ENCODE measurements at places on chromosomes 4 and X.

- DNase-seq: no peak
Measured at GRCh38 chr4:34183926-34184325, 2060.4 kb downstream of the ARAP2 start.

- no peak for DNase-seq
Measured at GRCh38 chrX:76029385-76029784, 143.5 kb upstream of the PBDC1 start.

- DNase-seq: no peak
Measured at GRCh38 chrX:2714551-2714950, 23.5 kb downstream of the CD99 start.

GRCh38 chr4:118171381-118171780 is 137.1 kb downstream of the NDST3 start:
- DNase-seq: no peak

DNA sequence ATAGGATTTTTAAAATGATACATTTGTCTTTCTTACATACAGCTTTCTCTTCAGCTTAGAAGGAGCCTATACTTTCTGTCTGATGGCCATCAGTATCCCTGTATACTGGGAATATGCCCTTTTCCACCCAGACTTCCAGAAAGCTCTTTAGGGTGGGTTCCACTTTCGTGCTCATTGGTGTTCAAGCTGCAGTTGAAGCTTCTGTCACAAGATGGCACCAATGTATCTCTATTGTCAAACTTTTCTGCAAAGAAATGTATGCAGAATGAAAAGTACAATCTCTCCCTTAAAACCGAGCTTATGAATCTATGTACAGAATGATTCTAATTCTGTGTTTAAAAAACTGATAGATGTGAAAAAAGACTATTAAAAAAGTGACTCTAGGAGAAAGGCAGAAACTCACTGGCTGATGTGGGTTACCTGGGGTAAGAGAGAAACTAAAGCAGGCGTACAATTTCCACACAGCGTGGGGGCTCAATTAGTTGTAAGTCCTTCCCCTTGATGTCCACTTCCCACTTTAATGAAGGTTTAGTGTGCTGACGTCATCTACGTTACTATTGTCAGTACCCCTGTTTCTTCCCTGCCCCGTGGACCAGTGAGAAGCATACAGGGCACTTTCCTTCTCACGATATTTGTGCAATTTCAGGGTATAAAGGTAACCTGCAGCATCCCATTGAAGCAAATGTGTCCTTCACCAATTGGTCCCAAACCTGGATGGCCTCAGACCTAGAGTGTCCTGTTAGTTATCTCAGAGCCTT is 57.3 kb upstream of the TCEAL2 start:
- DNase-seq: peak; percentile 7

GRCh38 chr4:111266937-111267336 is 644.1 kb upstream of the PITX2 start:
- no peak for DNase-seq

GRCh38 chrX:3160756-3161155 is 119.5 kb downstream of the ARSF start:
- DNase-seq: no peak

GRCh38 chr4:147513091-147513490 is 32.2 kb downstream of the EDNRA start:
- DNase-seq: no peak

- DNase-seq: no peak
Measured at GRCh38 chrX:41722214-41722613, 1.8 kb upstream of the GPR82 start.

GRCh38 chr4:165894159-165894558 is 21.1 kb downstream of the TLL1 start:
- DNase-seq: no peak

- no peak for DNase-seq
Measured at GRCh38 chr4:52548818-52549570, 110.1 kb downstream of the USP46 start.

DNA sequence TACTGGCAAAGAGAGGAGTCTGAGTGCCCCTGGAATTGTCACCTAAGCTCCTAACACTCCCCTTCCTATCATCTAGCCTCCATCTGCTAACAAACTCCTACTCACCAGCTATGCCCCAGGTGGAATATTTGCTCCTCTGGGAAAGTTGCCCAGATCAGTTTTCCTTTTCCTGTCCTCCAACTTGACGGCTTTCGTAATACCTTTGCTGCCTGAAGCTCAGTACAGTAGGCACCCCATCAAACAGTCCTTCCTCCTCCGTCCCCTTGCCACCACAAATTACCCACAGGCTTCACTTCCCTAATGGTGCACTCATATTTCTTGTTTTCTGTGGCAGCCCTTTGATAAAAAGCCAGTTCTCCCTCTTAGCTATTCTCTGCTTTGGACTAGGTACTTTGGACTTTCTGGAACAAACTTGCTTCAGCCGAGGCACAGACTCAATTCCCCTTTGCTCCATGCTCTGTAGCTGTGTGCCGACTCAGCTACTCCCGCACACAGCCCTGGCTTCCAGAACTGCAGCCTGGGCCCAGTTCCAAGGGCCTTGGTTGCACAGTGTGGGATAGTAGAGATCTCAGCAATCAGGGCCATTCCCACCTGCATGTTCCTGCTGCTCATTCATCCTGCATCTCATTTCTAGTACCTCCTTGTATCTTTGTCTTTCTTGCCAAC is 605.1 kb downstream of the BCOR start:
- no peak for DNase-seq

DNA sequence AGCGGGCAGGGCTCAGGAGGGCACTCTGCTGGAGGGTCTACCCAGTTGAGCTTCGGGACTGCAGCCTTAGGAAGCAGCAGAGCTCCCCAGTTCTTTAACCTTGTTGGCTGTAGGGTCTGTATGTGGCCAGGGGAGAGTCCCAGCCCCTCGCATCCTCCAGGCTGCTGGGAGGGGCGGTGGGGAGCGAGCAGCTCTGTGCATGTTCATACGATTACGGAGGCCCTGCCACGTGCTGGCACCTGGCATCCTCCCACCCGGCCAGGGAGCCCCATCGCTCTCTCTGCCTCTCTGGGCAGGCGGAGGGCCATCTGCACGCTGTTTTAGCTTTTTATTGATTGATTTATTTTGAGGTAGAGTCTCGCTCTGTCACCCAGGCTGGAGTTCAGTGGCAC is 21.2 kb downstream of the NSG1 start:
- DNase-seq: no peak

GRCh38 chr4:112858751-112859150 is 190.7 kb upstream of the ANK2 start:
- DNase-seq: no peak

DNA sequence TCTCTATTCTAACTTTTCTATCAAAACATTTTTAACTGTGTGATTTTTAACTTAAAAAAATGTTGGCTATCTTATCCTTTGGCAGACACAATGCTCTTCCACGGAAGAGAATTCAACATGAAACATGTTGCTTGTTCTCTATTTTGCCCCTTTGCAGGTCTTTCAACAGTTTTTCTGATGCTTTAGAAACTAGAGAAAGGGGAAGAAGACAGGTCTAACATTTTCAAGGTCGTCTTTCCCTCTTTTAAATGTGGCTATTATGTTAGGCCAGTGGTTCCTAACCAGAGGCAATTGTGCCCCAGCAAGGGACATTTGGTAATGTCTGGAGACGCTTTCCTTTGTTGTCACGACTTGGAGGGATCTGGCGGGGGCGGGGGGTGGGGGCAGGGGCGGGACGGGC is 95.0 kb downstream of the SH3KBP1 start:
- no peak for DNase-seq

- DNase-seq: no peak
Measured at GRCh38 chrX:71659342-71659741, 8.0 kb upstream of the LOC101059915 start.

DNA sequence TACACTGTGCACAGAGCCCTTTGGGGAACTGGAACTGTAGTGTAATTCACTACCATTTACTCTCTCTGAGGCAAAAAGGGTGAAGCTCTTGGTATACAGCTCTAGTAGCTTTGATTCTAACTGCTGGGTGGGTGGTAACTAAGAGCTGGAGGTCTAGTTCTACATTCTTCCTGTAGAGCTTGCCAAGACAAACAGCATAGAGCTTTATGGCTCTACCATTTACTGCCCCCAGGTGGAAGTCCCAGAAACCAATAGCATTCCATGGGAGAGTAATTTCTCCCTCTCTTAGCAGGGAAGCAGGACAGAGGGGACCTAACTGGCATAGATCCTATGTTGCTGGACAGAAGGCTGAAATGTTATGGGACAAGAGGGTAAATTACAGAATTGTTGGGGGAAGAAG is 26.7 kb downstream of the HDAC8 start:
- DNase-seq: no peak

DNA sequence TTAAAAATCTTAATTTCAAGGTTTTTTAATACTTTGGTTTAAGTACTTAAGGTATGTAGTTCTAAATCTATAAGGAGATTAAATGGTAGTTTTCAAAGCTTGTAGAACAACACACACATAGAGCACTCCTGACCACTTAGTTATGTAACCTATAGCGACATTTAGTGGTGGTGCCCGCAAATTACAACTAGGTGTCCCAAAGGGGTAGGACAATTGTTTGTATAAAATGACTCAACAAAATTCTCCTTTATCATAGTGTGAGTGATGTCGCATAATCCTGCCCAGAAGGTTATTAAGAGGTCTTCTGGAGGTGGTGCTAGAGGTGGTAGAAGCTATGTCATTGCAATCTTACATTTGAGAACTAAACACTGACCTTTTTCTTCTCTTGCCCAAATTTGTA is 373.0 kb upstream of the RASGEF1B start:
- DNase-seq: peak; percentile 60

GRCh38 chr4:150158041-150158440 is 79.8 kb downstream of the DCLK2 start:
- no peak for DNase-seq

DNA sequence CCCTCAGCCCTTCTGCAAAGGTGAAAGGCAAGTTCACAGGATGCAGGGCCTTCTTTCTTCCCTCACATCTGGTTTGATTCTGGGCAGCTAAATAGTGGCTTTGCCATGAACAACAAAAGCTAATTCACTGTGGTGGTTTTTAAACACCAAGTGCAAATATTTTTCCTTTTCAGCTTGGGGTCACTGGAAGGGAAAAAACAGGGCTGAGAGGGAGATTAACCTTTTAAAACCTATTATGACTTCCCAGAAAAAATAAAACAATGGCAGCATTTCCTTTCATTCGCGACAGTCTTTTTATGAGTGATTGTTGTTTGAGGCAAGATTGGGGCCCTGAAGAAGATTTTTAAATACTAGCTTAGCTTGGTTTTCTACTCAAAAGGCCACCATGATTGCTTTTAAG is 103.7 kb upstream of the SCML1 start:
- DNase-seq: no peak

- no peak for DNase-seq
Measured at GRCh38 chr4:189835505-189835904, 105.2 kb upstream of the FRG1 start.

DNA sequence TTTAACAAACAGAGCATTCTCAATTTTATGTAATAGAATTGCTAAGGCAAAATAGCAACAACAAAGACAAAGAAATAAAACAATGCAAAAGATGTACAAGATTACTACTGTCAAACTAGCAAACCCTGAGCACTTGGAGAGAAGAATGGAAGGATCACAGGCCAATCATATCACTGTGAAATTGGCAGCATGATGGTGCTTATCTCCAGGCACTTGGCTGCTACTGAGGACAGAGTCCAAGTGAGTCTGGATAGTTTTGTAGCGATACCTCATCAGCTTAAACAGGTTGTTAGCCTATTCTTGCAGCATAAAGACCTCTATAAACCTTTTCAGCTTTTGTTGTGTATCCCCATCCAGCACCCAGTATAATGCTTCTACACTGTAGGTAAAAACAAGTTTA is 117.7 kb downstream of the C4orf33 start:
- no peak for DNase-seq

- DNase-seq: no peak
Measured at GRCh38 chr4:8766610-8767009, 105.0 kb downstream of the HMX1 start.

DNA sequence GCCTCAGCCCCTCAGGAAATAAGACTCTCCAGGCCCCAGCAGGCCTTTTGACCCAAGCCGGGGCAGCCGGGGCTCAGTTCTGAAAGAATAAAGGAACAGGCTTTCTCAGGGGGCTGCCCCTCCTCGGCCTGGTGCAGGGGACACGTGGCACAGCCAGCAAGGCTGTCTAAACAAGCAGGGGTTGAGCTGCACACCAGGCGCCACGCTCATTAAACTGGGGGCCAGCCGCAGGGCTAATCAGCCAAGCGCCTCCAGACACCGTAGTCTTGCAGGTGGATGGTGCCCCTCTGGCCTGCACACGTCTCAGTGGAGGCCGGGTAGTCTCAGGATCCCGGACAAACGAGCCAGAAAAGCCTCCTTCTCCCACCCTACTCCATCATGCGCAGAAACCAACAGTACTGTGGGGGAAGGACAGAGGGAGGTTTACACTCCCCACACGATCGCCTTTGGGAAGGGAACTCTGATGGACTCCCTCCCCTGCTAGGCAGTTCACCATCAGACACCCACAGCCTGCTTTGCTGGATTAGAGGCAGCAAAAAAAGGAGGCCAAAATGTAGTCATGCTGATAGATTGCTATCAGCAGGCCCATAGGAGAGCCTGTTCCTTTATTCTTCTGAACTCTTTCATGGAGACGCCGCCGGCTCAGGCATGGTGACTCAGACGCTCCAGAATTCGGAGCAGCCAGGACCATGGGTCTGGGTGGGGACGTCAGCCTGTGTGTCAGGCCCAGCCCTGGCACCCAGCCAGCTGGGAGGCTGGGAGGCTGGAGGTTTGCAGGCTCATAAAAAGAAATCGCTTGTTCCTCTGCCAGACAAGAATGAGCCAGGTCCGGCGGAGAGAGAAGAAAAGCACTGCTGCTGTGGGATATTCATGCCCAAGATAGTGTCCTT is 342.4 kb downstream of the BCOR start:
- peak; percentile 80 for DNase-seq

DNA sequence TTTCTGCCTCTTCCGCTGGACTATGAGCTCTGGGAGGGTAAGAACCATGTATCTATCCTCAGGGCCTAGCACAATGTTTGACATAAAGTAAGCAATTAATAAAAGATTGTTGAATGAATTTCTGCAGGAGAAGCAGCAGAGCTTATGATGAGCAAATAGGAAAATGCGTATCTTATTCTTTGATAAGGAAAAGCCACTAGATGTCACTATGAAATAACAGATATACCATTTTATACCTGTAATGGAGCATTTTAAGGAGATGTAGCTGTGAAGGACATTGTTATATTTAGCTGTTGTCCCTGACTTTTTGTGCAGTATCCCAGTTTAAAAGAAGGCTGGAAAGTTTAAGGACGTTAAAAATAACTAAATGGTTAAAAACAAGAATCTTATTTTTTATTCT is 147.2 kb upstream of the MBNL3 start:
- DNase-seq: no peak

DNA sequence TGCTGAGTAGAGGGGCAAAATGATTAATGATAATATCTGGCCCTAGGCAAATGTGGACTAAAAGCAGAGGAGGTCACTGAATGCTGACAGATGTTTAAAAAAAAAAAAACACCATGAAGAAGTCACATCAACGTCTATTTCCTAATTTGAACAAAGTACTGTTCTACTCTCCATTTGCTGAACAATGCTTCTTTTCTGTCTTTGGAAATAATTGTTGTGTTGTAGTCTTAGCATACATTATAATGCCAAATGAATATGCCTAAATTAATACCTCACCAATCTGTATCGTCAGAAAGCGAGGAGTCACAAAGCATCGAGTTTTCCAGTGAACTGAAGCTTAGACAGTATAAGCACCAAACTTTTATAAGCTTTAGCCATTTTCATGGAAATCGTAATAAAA is 140.9 kb upstream of the JADE1 start:
- no peak for DNase-seq
